ENCODE measurements at places on chromosomes 12 and 14.
A peak's percentile ranks its signal among the peaks of the same experiment; 100 is the strongest.

DNA sequence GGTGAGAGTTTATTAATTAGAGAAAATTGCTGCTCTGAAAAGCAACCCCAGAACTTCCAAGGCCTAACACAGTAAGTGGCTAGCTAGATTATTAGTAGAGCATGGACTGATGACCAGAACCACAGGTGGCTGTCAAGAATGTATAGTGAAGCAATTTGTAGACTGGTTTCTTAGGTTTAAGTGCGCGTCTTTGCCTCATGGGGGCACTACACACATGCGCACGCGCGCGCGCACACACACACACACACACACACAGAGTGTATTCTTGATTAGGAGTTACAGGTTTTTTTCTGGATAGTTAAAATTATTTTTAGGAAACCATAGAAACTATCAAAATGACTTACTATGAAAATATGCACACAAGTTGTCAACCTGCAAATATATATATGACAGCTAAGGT, 66.5 kb downstream of the BHLHE41 start:
- no peak for DNase-seq

- no peak for DNase-seq
These were observed 3.7 kb downstream of the MYO1A start for GRCh38 chr12:57046086-57046791.

GRCh38 chr14:32709027-32709426, 229.7 kb upstream of the NPAS3 start:
- DNase-seq = peak; percentile 87

DNA sequence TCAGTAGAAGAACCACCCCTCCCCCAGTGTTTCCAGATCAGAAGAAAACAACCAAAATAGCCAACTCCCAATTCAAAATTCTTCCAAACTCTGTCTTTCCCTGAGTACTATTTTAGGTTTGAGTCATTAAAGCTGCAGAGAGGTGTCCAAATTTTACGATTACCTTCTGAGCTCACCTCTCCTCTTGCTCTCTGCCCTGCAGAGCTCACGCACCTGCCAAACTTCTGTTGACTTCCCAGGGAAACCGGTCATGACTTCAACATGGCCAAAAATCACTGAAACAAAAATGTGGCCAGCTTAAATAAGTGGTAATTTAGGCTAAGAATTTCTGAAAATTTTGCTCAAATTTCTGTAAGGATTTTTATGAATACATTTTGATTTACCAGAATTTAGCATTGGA, 70.9 kb upstream of the OTX2 start:
- no peak for DNase-seq
